ENCODE measurements at places on chromosomes 5 and 9. TPM values are rescaled to one million over a fixed set of nuclear protein-coding genes. Genes with fewer than 3 reads are reported as not detected.

LMBRD2 gene
- 5.0 TPM for total RNA-seq

NUTM2G gene
- not detected for total RNA-seq

PDGFRB gene
- total RNA-seq = not detected

PHYHD1 gene
- not detected for total RNA-seq

HTR1A gene
- total RNA-seq = not detected

DNA sequence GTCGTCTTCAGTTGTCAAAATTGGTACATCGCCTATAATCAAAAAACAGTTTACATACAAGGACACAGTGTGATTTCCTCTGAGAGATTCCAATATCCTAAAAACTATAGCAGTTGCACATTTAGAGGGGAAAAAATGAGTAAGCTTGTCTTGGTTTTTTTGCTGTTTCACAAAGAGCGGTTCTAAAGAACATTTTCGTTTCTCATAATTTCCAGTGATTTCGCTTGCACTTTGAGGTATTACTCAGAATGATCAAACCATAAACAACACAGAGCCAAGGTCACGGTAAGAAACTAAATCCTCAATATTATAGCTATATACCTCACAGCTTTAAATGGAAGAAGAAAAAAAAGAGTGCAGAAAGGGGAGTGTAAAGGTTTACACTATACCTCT, 861 bp downstream of the MTX3 start:
- DNase-seq = peak; percentile 2

- no peak for DNase-seq
These were observed 48.0 kb upstream of the CEP78 start for GRCh38 chr9:78187763-78188484.

DNA sequence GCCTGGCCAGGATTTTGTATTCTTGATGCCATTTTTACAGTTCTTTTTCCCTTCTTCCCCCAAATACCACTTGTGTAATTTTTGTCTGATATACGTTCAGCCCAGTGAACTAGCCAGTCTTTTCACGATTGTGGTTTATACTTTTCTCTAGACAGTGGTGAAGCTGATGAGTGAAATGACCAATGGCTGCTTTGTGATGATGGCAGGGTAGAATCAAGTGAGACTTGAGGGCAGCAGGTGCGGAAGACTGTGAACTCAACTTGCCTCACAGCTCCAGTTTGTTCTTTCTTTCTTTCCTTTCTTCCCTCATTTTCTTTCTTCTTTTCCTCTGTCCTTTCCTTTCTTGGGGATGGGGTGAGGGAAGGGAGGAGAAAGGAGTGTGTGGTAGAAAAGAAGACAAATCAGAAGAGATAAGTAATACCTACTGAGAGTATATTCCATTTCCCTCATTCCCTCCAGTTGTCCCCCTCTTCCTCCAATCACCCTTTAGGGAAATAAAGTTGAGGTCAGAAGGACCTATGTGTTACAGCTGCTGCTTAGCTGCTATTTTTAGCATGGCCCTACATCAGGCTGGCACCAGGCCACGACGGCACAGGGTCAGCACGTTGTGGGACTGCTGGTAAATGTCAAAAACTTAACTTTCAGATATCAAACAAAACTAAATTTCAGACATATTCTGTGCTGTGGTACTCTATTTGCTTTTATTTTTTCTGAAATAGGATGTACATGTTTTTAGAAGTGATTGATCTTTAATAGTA, 12.3 kb downstream of the ZSWIM6 start:
- no peak for DNase-seq

GRCh38 chr9:101369286-101369685, 15.5 kb downstream of the BAAT start:
- no peak for DNase-seq

DNA sequence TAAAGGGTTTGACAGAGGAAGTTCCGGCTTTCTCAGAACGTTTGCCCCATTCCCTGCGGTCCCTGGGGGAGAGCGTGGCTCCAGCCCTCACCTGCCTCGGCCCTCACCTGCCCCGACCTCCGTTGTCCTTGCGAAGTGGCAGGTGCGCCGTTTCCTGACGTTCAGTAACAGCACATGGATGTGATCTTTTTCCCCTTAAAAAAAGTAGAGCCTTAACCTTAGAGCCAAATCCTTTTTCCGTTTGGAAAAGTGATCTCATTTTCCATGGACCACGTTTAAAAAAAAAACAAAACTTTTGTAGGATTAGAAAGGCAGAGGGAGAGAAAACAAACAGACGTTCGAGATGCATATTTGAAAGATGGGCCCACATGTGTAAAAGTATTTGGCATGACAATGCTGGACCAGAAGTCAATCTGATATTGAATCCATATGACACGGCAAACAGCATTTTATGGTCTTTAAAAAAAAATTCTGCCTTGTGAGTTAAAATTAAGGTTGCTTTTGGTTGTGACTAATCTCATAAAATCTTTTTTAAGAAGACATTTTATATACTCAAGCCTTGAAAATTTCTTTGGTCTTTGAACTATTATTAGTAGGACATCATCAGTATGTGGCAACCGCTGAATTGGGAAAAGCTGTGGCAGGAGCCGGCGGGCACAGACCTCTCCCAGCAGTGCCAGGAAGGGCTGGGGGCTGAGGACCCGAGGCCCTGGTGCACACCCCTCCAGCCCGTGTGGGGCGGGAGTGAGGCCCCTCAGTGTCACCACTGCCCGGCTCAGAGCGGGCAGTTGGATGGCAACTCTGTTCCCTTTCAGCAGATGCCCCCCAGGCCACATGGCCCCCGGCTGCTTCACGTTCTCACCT, 42.5 kb upstream of the EXOC3 start:
- no peak for DNase-seq

- DNase-seq = no peak
These were observed 53.7 kb upstream of the DAB2IP start for GRCh38 chr9:121597698-121598166.

- no peak for DNase-seq
These were observed 1.8 kb upstream of the DAB2IP start for GRCh38 chr9:121649476-121650216.

DNA sequence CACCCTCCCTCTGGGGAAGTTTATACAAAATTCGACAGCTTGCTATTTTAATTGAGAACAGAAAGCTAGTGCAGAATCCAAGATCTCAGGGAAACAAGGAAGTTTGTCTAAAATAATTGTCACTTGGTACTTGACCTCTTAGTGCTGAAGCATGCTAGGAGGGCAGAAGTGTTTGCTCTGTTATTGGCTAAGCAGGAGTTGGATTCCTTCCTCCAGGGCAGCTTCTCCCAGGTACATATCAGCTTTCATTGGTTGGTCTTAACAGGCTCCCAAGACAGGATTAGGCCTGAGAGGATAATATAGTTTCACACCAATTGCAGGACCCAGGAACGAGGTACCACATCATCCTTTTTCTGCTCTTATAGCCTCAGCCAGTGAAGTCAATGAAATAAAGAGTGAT, 432.8 kb downstream of the IRX1 start:
- no peak for DNase-seq

GRCh38 chr5:135426102-135427082, 20.8 kb downstream of the DCANP1 start:
- peak; percentile 78 for DNase-seq

DNA sequence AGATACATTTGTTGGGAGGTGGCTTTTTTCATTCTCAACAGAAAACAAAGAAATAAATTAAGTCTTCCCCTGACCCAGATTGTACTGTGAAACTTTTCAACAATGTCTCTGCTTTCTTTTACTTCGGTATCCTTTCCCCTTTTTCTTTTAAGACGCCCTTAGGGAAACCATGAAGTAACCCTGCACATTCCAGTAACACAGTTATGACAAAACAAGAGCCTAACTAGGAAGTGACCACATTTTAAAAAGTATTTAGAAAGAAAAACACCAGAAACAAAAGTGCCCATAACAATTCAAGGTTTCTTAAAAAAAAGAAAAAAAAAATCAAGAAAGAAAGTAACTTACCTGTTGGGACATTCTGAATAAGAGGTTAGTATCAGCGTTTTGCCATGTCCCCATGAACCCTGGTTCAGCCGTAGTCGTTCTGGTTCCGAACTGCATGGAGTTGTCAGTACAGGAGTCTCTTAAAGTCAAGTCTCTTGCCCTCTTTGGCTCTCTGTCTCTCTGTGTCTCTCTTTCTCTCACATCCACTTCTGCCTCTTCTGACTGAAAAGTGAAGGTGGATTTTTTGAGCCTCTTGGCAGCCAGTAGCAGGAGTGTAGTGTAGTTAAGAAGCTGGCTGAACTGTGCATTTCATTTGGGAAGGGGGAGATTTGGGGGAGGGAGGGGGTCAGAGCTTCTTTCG, 142.9 kb downstream of the BNC2 start:
- DNase-seq = no peak

DNA sequence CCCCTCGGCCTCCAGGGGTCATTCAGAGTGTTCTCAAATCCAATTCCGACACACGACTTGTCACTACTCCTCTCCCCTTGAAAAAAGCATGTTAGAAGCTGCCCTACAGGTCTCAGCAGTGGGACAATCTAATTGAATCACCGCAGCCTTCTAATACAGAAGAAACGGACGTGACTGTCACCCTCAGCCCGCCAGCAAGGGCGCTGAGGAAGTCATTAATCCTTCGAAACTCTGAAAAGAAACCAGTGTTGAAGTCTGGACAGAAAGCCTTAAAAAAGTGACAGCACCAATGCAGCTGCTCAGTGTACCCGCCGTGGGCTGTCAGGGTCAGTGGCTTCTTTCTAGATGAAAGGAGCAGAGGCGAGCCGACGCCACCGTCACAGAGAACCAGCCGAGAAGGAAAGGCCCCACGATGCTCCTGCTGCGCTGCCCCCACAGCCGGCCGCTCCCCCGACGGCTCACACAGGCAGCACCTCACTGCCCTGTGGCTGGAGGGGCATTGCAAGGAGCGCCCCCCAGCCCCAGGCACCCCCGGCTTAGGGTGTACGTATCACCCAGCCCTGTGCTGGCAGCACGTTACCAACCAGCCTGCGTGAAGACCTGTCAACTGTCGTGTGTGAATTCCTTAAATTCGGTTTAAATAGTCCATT, 5.7 kb downstream of the BRD3OS start:
- no peak for DNase-seq
